Activated naive CD8-positive, alpha-beta T cell treated with anti-CD3 and anti-CD28 coated beads for 36 hours (primary cell): ENCODE measurements at places on chromosomes 3 and 15.

GRCh38 chr3:197183582-197183981 is 114.8 kb downstream of the DLG1 start:
- DNase-seq = no peak

DNA sequence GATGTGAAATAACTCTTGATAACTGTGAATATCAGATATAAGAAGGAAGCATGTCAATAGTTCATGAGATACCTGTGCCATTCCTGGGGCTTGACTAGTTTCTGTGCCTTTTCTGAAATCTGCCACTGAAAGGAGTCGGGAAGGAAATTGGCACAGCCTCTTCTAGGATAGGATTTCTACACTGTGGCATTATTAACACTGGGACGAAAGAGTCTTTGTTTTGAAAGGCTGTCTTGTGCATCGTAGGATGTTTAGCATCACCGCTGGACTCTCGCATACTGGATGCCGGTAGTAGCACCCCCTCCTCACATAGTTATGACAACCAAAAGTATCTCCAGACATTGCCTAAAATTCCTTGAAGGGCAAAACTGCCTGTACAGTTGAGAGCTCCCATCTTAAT is 77.9 kb upstream of the SAMMSON start:
- DNase-seq = no peak

- DNase-seq = no peak
Measured at GRCh38 chr3:147652651-147653366, 243.6 kb downstream of the ZIC1 start.

- no peak for DNase-seq
Measured at GRCh38 chr3:101158374-101158773, 162.0 kb downstream of the IMPG2 start.

- no peak for DNase-seq
Measured at GRCh38 chr3:10774825-10775224, 41.2 kb upstream of the SLC6A11 start.

DNA sequence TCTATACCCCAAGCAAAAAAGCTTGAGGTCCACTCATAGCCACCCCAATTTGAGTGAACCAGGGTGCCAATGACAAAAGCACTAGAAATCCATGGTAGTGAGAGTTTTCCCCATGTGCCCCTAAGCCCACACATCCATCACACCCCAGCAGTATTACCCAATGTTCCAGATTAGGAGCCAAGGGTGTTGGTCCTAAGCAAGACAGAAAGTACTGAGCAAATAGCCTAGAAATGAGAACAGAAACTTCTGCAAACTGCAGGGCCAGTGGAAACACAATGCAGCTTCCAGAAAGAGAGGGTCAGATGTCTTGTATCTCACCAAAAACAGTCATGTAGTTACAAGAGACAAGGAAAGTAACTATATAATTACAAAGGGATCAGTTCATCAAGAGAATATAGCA is 10.9 kb upstream of the OXTR start:
- DNase-seq = no peak

DNA sequence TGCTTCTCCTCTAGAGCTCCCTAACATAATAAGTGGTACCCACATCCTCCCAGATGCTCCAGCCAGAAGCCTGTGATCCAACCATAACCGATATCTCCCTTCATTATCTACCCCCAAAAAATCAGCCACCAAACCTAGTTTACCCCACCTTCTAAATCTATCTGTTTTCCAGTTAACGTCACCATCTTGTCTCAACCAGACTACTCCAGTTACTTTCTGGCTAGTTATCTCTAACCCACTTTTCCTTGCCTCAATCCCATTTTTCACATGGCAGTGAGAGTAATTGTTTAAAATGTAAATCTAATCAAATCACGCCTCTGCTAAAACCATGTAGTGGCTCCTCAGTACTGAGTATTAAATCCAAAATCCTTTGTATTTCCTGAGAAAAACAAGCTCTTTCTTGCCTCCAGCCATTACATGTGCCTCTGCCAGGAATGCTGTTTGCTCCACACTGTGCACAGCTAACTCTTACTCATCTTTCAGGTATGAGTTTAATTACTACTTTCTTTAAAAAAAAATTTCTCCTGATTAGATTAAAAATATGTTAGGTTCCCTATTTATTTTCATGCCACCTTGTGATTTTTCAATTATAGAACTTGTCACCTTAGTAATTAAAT is 15.4 kb downstream of the CCDC54 start:
- DNase-seq = no peak

GRCh38 chr3:125075738-125076137 is 19.9 kb upstream of the HEG1 start:
- DNase-seq = no peak

DNA sequence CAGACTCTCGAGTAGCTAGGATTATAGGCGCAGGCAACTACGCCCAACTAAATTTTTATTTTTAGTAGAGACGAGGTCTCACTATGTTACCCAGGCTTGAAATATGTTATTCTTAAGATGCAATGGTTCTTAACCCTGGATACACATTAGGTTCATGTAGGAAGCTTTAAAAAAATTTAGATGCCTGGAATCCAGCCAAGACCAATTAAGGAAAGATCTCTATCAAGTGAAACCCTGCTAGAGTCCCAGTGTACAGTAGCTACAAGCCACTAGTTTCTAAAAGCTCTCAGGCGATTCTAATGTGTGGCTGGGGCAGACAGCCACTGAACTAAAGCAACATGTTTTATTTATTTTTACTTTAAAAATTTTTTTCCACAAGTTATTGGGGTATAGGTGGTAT is 33.2 kb downstream of the TRIM69 start:
- no peak for DNase-seq

GRCh38 chr15:81309647-81310450 is 14.1 kb downstream of the STARD5 start:
- DNase-seq = no peak

- no peak for DNase-seq
Measured at GRCh38 chr15:38642689-38643270, 78.2 kb upstream of the RASGRP1 start.

DNA sequence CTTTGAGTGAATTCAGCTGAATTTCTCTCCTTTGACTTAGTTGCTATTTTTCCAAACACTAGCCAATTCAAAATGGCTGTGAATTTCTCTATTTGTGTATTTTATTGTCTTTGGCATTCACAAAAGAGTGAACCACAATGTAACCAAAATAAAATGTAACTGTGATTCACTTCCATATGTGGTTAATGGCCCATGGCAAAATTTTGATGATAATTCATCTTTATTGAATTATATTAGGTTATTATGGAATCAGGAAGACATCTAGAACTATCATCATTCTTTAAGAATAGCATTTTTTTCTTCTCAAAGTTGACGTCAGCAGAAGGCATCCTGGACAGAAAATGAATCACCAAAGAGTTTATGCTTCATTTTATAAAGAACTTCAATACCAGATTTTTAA is 705.3 kb upstream of the NAALADL2 start:
- no peak for DNase-seq

DNA sequence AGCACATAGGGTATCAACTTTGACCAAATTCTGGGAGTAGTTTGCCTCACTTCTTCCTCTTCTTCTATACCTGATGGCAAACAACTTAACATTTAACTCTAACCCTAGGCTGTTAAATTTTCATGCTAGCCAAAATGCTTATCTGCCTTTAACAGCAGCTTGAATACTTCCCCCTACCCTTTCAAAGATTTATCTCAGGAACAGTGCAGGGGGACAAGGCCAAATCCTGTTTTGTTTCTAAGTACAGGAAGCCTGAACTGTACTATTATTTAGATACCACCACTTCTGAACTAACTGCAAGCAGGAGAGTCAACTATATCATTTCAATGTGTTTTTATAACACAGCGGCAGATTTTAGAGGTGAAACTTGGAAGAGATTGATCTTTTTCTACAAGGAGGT is 104.0 kb upstream of the CNTN6 start:
- no peak for DNase-seq

- DNase-seq = no peak
Measured at GRCh38 chr3:195921334-195921791, 13.0 kb upstream of the TNK2 start.

- no peak for DNase-seq
Measured at GRCh38 chr15:67579164-67579563, 36.7 kb downstream of the MAP2K5 start.

DNA sequence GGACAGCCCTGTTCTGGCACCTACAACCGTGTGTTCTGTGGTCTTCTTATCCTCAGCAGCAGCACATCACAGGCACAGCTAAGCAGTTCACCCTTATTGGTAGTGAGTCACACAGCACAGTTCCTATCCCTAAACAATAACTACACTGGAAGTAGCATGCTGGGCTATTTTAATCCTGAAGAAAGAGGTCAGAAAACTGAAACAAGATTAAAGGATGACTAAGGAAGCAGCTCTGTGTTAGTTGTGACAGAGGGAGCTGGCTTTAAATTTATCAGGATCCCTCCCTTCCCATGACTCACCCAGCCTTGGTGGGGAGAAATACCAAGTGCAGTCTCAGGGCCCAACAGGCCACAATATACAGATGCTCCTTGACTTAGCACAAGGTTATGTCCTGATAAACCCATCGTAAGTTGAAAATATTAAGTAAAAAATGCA is 144.3 kb downstream of the ERC2 start:
- no peak for DNase-seq

- no peak for DNase-seq
Measured at GRCh38 chr3:71005702-71006321, 577.7 kb downstream of the FOXP1 start.

GRCh38 chr3:4547799-4548198 is 54.7 kb downstream of the ITPR1 start:
- no peak for DNase-seq

- no peak for DNase-seq
Measured at GRCh38 chr15:94327356-94327936, 96.1 kb downstream of the MCTP2 start.

- no peak for DNase-seq
Measured at GRCh38 chr3:156397534-156397933, 157.4 kb downstream of the SSR3 start.

DNA sequence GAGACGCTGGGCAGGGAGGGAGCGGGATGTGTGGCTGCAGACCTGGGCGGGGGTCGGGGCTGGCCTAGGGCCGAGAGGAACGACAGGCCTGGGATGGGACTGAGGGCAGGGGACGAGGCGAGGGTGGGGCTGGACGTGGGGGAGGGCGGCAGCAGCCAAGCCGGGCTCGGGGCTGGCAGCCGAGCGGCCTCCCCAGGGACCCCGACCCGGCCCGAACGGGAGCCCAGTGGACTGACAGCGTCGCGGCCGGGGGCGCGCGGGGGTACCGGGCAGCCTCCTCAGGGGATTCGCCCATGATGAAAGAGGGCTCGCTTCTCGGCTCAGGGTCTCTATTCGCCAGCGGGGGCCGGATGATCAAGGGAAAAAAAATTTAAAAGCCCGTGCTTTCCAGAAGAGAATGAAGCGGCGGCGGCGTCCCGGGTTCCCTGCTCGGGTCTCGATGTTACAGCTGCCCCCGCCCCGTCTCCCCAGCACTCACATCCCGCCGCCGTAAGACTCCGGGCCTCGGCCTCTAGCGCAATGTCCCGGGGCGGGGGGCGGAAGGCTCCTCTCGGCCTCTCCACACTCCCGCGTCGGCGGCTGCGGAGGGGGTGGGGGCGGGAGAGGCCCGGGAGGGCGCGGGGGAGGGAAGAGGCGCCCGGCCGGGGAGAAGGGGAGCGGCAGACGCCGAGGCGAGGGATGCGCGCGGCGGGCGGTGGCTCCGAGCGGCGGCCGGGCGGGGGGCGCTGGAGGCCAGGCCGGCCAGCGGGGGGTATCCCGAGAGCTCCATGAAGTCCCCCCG is 4.3 kb downstream of the PTH1R start:
- no peak for DNase-seq

GRCh38 chr15:81740416-81740815 is 305.4 kb downstream of the MEX3B start:
- no peak for DNase-seq

GRCh38 chr3:76986876-76987474 is 52.9 kb upstream of the ROBO2 start:
- no peak for DNase-seq

DNA sequence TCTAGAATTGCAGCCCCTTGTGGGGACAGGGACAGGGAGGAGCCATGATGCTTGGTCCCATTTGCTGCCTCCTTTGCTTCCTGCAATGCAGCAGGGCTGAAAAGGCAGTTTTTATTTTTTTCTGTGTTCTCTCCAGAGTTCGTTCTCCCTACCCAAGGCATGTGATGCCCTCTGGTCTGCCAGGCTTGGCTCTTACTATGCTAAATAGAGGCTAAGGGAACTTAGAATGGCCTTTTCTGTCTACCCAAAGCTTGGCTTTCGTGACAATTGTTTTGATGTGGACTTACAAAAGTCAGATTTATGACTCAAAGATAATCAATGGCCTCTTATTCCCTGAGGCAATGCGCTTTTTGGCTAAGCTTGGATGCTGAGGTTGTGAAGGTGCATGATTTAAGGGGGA is 293.3 kb upstream of the TBL1XR1 start:
- DNase-seq = no peak
